ENCODE measurements at places on chromosomes 16 and 17.

DNA sequence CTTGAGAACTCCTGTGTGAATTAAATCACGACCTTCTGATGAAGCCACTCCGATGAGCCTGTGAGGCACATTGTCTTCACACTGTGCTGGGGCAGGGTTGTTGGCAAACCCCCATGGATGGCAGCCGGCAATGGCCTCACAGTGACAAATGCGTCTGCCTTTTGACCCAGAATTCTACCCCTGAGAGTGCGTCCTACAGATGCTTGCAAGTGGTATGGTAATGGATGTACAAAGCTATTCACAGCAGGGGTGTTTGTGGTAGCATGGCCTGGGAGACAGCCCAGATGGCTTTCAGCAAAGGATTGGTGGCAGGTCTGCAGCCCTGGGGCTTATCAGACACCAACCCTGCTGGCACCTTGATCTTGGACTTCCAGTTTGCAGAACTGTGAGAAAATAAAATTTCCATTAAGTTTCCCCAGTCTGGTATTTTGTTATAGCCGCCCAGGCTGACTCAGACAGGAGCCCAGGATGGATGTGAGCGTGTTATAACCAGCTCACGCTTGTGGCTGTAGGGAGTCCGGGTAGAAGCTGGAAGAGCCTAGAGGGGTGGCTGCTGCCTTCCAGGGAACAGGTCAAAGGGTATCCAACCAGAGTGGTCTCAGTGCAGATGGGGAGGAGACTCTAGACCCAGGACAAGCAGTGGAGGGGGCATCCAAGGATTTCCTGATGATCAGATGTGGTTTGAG is 10.1 kb downstream of the AFMID start:
- H3K4me3 ChIP-seq: no peak overlapping the region
- DNase-seq: no peak
- H3K27ac ChIP-seq: no peak overlapping the region
- no peaks in the 10 kb centered on the region for H3K36me3 ChIP-seq
- H3K27me3 ChIP-seq: no peaks in the 10 kb centered on the region
- H3K4me1 ChIP-seq: peaks cover 4% of the 10 kb centered on the region

DNA sequence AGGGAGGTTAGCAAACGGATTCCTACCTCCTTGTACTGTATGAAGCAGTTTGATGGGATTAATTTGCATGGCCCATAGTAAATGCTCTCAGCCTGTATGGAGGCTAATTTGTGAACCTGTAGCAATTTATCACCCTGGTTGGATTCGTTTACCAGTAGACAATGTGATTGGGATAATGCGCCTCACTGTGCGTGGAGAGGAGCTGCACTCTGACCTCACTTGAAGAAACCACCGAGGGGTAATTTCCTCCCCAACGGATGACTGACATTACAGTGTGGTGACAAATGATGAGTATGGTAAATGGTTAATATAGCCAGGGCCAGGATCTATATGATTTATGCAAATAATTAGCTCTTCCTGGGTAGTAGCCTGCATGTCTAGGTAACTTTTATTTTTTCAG is 479.1 kb upstream of the RBFOX1 start:
- H3K36me3 ChIP-seq: no peaks in the 10 kb centered on the region
- H3K4me3 ChIP-seq: no peak overlapping the region
- no peaks in the 10 kb centered on the region for H3K27me3 ChIP-seq
- H3K4me1 ChIP-seq: no peaks in the 10 kb centered on the region
- DNase-seq: no peak
- H3K27ac ChIP-seq: no peak overlapping the region

- no peaks in the 10 kb centered on the region for H3K4me1 ChIP-seq
- H3K36me3 ChIP-seq: no peaks in the 10 kb centered on the region
- no peaks in the 10 kb centered on the region for H3K27me3 ChIP-seq
- DNase-seq: no peak
- H3K27ac ChIP-seq: no peak overlapping the region
- H3K4me3 ChIP-seq: no peak overlapping the region
Measured at GRCh38 chr16:54493594-54493993, 207.0 kb upstream of the IRX3 start.

DNA sequence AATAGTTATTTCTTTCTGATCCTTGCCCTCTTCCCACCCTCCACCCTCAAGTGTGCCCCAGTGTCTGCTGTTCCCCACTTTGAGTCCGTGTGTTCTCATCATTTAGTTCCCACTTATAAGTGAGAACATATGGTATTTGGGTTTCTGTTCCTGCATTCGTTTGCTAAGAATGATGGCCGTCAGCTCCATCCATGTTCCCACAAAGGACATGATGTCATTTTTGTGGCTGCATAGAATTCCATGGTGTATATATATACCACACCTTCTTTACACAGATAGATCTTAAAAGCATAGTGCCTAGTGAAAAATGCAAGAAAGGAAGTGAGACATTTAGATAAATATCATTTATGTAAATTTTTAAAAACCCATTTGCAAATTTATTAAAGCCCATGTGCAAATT is 33.1 kb downstream of the HS3ST2 start:
- H3K27me3 ChIP-seq: no peaks in the 10 kb centered on the region
- H3K36me3 ChIP-seq: no peaks in the 10 kb centered on the region
- no peak for DNase-seq

- H3K36me3 ChIP-seq: no peaks in the 10 kb centered on the region
- DNase-seq: no peak
- no peak overlapping the region for H3K27ac ChIP-seq
- H3K4me3 ChIP-seq: no peak overlapping the region
- H3K27me3 ChIP-seq: no peaks in the 10 kb centered on the region
Measured at GRCh38 chr17:38797158-38797490, 2.2 kb downstream of the PIP4K2B start.

- no peak for DNase-seq
- H3K36me3 ChIP-seq: no peaks in the 10 kb centered on the region
- H3K4me1 ChIP-seq: no peaks in the 10 kb centered on the region
Measured at GRCh38 chr17:44376124-44376523, 12.5 kb upstream of the FAM171A2 start.

GRCh38 chr17:64778240-64779097 is 116.4 kb upstream of the SMURF2 start:
- peak overlapping the region; percentile 60 for H3K27ac ChIP-seq
- peaks cover 8% of the 10 kb centered on the region for H3K4me1 ChIP-seq
- H3K4me3 ChIP-seq: peak overlapping the region; percentile 25
- peak; percentile 49 for DNase-seq
- no peaks in the 10 kb centered on the region for H3K36me3 ChIP-seq

DNA sequence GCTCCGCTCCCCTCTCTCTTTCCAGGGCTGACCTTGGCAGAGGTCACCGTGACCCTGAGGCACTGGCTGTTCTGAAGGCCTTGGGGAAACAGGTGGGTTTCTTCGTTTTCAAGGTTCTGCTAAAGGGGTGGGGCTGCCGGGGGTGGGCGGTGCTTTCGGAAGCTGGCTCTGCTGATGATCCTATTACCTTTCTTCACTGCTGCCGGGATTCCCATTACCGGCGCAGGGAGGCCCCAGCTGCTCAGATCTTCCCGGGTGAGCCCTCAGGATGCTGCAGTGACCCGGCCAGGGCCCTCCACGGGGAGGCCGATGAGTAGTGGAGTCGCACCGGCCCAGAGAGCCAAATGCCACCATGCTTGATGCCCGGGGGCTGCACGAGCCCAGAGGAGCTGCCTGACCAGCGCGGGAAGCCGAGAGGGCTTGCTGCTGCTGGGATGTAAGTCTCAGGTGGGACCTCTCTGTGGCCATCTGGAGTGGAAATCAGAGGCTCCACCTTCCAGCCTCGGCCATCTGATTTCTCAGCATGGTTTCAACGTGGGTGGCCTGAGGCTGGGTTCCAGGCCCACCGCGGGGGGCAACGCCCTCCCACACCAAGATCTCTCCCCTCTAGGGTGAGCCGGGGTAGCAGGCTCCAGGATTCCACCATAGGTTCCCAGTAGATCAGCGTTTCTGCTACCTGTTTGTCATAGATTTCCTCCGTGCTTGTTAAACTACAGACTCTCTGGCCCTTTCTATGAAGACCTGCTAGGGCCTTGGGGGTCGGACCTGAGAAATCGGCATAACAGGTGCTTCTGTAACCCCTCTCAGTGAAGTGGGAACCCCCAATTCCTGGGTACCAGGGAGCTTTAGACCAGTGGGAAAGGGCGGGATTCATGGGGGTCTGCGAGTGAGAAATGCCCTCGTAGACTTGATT is 21.6 kb upstream of the ADCY7 start:
- peak overlapping the region; percentile 48 for H3K4me3 ChIP-seq
- no peaks in the 10 kb centered on the region for H3K27me3 ChIP-seq
- DNase-seq: peak; percentile 21
- no peak overlapping the region for H3K27ac ChIP-seq
- H3K36me3 ChIP-seq: no peaks in the 10 kb centered on the region
- H3K4me1 ChIP-seq: peaks cover 12% of the 10 kb centered on the region

GRCh38 chr16:9813665-9814064 is 368.6 kb downstream of the GRIN2A start:
- DNase-seq: no peak
- H3K36me3 ChIP-seq: no peaks in the 10 kb centered on the region
- H3K27ac ChIP-seq: no peak overlapping the region

GRCh38 chr16:89121691-89122321 is 28.2 kb downstream of the ACSF3 start:
- H3K4me1 ChIP-seq: no peaks in the 10 kb centered on the region
- no peak for DNase-seq
- peaks cover 8% of the 10 kb centered on the region for H3K36me3 ChIP-seq
- H3K27ac ChIP-seq: peak overlapping the region; percentile 27
- H3K4me3 ChIP-seq: no peak overlapping the region

DNA sequence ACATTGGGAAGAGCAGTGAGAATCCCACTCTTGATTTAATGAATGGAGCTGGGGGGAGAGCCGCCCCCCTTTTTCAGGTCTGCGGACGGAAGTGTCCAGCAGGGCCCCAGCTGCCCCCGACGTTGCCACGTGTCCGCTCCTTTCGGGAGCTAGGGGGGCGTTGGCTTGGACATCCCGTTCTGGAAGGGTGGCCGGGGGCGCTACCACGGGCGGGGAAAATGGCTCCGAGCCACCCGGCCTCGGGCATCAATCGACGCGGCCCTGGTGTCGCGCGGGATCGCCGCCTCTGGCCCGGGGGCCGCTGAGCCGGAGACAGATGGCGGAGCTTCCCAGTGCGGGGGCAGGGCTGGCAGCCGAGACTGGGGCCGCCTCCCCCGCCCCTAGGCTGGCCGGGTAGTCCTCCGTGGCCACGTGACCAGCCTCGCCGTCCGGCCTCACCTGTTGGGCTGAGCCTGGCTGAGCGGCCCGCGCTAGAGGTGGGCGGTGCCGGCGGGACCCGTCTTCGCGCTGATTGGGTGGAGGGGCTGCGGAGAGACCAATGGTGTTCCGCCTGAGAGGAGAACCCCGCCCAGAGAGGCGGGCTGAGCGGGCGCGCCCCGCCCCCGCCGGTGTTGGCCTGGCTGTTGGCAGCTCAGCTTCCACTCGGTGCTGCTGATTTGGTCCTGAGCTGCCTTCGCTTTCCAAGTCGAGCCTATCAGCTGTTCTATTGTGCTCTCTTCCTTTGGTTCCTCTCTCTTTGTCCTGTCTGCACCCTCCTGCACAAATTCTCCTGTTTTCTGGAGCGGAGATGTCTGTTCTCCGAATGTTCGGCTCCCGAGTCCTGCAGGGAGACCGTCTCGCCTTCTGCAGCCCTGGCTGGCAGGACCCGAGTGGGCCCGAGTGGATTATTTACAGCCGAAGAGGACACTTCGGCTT is 8.3 kb downstream of the HS3ST3B1 start:
- H3K27me3 ChIP-seq: peaks cover 13% of the 10 kb centered on the region
- H3K4me3 ChIP-seq: peak overlapping the region; percentile 40
- peak; percentile 88 for DNase-seq
- peaks cover 2% of the 10 kb centered on the region for H3K4me1 ChIP-seq
- no peaks in the 10 kb centered on the region for H3K36me3 ChIP-seq
- H3K27ac ChIP-seq: no peak overlapping the region

DNA sequence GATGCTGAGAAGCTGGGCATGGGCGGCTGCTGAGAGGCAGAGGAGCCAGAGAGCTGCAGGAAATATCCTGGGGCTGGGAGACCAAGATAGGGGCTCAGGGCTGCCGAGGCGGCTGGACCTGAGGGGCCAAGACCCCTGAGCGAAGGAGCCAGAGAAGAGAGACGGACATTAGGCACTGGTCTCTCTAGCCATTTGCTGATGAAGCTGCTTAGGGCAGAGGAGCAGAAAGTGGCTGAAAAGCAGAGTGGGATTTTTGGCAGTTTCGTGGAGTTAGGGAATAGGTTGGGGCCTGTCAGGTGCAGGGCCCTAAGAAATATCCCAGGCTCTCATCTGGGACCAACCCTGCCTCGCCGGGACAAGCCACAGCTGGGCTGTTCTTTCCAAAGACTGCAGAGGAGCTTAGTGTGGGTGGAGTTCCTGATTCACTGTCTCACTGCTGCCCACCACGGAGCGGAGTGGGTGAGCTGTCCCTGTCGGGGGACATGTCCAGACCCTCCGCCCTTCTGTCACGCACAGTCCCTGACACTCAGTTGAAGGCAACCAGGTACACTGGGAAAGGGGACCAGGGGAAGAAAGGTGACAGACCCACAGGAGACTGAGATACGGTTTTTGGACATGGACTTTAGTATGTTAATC is 11.3 kb upstream of the DNASE1 start:
- no peak overlapping the region for H3K27ac ChIP-seq
- H3K4me1 ChIP-seq: no peaks in the 10 kb centered on the region
- H3K4me3 ChIP-seq: no peak overlapping the region
- H3K36me3 ChIP-seq: no peaks in the 10 kb centered on the region
- H3K27me3 ChIP-seq: no peaks in the 10 kb centered on the region
- DNase-seq: no peak

DNA sequence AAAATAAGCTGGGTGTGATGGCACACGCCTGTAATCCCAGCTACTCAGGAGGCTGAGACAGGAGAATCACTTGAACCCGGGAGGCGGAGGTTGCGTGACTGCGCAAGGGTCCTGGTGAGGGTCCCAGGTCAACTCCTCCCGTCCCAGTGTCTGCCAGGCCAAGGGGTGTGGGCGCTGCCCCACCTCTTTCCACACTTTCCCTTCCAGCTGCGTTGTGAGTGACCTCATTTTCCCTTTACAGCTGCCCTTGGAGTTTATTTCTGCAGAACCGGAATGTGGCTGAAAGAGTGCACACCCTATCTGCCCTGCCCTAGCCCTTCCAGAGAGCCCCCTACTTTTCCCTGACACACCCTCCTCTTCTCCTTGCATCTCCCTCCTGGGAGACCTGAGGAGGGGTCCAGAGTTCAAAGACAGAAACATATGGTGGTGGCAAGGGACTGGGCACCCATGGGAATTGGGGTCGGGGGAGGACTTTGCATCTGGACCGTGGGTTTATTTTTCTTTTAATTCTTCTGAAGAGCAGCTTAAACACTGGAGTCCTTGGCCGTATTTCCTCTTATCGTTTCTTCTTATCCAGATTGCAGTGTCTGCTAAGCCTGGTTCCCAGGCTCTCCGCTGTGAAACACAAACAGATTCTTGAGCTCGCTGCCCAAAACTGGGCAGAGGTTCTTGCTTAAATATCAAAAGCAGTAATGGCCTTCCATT is 20.9 kb downstream of the MRC2 start:
- no peak overlapping the region for H3K4me3 ChIP-seq
- no peak overlapping the region for H3K27ac ChIP-seq
- DNase-seq: no peak
- H3K36me3 ChIP-seq: no peaks in the 10 kb centered on the region
- H3K4me1 ChIP-seq: peaks cover 4% of the 10 kb centered on the region

- H3K27ac ChIP-seq: peak overlapping the region; percentile 20
- H3K36me3 ChIP-seq: no peaks in the 10 kb centered on the region
- H3K4me1 ChIP-seq: no peaks in the 10 kb centered on the region
- H3K27me3 ChIP-seq: no peaks in the 10 kb centered on the region
- DNase-seq: no peak
- no peak overlapping the region for H3K4me3 ChIP-seq
Measured at GRCh38 chr17:15432807-15433611, 34.4 kb downstream of the CDRT4 start.

All from colonic mucosa (tissue), 4 donors.